ENCODE measurements at places on chromosomes 7 and 10.

- DNase-seq = no peak
Observed at GRCh38 chr10:97585439-97585811, 1.2 kb downstream of the HOGA1 start.

GRCh38 chr7:130274296-130274695 lies 7.6 kb downstream of the CPA2 start:
- no peak for DNase-seq

DNA sequence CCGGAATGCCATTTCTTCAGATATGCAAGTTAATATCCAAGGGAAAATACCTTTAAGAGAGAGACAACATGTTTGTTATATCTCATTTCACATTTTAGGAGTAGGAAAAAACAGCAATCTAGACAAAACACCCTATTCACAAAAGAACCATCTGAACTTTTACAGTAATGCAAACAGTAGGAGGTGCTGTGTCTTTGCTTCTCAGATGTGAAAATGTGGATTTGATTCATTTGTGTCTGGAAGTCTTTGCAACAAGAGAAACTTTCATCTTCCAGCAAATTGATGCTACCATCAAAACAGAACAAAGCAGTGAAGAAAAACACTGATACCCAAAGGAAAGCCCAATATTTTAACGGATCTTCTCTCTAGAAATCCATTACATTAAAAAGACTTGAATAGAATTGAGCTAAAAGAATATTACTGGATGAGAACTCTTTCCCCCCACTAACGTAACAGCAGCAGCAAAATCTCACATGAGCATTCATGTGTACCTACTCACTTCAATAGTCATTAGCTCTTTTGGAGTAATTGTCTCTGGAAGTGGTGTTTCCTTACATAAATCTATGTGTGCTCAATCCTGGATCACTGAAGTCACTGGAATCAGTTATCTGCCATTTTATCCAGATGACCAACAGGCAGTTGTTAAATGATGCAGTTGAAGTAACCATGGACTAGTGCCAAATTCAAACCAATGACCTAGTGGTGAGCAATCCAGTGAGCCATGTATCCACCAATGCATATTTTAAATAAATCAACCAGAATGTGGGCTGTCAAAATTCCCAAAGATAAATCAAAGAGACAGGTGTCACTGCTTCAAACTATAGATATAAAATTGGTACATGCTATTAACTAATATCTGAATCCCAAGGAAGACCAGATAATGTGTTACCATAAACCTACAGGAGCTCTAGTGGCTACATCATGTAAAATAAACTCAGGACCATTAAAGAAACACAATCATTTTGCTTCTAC lies 1.8 kb downstream of the SEMA3C start:
- no peak for DNase-seq

DNA sequence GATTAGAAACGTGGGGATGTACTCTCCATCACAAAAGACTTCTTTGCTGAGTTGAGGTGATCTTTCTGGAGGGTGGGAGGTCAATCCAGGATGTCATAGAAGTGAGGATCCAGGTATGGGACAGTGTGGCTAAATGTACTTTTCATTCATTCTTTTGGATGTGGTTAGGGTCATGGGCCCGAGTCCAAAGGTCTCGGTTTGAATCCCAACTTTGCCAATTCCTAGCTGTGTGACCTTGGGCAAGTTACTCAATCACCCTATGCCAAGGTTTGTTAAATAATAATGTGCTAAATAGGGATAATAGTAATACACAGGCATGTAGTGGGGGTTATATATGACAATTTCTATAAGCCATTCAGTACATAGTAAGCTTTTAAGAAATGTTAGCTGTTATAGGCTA lies 91.4 kb downstream of the SAMD9 start:
- no peak for DNase-seq

- DNase-seq = no peak
Observed at GRCh38 chr10:119133949-119134348, 30.0 kb downstream of the DENND10 start.

- DNase-seq = no peak
Observed at GRCh38 chr7:6653071-6654003, 16.2 kb downstream of the ZNF316 start.

GRCh38 chr7:68729371-68729770 lies 868.9 kb upstream of the AUTS2 start:
- DNase-seq = no peak

- DNase-seq = no peak
Observed at GRCh38 chr7:44068054-44068453, 2.7 kb upstream of the PGAM2 start.

GRCh38 chr10:68046642-68047041 lies 28.4 kb downstream of the HERC4 start:
- DNase-seq = no peak

DNA sequence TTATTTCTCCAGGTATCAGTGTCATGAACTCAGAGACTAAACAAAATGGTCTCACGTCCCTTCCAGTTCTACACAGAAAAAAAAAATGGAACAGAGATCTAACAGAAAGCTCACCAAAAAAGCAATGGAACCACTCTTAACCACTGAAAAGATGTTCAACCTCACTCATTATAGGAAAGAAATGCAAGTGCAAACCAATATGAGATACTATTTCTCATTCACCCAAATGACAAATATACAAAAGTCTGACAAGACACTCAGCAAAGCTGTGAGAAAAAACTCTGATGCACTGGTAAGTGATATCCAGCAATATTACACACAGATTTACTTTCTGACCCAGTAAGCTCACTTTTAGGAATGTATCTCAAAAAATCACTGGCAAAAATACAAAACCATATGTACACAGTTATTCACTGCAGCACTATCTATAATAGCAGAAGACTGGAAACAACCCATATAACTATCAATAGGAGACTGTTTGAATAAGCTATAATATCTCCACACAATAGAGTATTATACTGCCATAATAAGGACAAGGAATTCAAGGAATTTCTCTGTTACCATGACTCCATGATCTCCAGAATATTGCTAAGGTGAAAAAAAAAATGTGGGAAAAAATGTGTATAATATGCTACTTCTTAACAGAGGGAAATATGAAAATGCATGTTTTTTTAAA lies 36.6 kb downstream of the ABI1 start:
- no peak for DNase-seq

GRCh38 chr10:9796564-9796963 lies 1221.1 kb upstream of the CELF2 start:
- DNase-seq = no peak

DNA sequence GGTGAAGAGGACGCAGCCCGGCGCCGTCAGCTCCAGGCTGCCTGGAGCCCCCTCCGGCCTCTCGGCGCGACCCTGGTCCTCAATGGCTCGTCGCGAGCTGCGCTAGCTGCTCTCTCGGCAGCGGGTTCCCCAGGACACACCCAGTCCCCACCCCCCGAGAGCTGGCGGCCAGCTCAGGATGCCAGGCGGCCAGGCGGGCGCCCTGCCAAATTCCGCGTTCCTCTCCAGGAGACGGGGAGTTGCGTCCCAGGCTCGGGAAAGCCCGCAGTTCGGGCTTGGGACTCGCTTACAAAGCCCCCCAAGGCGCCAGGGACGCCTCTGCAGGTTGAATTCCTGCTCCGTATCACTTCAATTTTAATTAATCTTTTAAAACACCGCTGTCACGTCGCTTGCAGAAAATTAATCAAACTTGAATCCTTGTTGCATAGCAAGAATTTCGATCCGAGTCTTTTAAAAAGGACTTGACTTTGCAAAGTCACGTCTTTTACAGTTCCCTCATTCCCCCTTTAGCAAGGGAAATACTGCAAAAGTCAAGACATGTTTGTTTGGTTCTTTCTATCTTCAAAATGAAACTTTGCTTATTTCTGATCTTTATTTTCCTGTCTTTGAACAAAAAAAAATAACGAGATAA lies 28.2 kb downstream of the SKIDA1 start:
- DNase-seq = peak; percentile 96

- no peak for DNase-seq
Observed at GRCh38 chr7:75631711-75632110, 107.0 kb downstream of the HIP1 start.

DNA sequence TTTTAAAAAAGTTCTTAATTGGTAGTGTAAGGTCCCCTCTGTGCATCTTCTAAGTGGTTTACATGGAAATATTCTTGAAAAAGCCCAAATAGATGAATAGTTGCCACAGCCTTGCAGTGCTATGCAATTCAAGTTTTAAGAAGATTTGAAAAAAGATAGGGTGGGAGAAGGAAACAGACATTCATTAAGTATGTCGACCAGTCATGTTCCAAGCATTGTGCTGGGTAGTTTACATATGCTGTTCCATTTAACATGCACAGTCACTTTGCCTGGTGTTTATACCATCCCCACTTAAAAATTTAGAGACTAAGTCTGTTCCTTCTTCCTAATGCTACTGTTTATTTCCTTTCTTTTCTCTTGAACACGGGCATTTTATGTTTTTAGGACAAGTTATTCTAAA lies 28.1 kb upstream of the NAMPT start:
- no peak for DNase-seq

GRCh38 chr7:115058726-115059125 lies 136.8 kb downstream of the MDFIC start:
- DNase-seq = no peak

DNA sequence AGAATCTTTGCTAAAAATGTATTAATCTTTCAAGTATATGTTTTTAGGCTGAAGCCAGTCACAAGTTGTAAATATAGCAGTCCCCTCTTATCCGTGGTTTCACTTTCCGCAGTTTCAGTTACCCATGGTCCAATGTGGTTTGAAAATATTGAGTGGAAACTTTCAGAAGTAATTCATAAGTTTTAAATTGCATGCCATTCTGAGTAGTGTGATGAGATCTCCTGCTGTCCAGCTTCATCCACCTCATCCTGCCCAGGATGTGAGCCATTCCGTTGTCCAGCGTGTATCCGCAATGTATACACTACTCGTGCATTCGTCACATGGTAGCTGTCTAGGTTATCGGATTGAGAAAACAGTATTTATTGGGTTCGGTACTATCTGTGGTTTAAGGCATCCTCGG lies 12.2 kb downstream of the PDCD4 start:
- DNase-seq = no peak

DNA sequence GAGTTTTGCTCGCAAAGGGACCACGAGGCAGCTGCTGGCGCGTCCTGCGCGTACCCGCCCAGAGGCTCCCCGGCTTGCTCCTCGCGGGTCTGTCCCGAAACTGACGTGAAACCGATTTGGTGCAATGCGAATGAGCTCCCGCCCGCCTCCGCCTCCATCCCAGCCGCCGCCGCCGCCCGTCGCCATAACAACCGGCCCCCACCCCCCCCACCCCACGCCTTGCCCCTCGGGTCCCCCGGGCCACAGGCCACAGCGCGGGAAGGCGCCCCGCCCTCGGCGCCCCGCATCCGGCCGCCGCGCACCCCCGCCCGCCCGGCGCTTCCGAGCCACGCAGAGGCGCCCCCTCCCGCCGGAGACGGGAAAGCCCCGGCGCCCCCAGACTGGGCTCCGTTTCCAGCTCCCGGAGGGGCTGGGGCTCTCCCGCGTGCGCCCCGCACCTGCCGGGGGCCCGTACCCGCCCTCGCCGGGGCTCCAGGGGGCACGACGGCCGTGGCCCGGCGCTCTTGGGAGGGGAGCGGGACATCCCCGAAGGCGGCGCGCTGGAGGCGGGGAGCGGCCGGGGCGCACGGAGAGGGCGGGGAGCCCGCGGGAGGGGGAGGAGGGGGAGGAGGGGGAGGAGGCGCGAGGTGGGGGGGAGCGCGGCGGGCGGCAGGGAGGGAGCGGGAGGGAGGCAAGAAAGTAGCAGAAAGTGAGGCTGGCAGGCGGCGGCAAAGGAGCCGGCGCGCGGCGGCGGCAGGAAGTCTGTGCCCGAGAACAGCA lies at the start of gene CAMK1D:
CAMK1D (plus strand) TSS at position 678 of the 759 bp plus-strand sequence.
- peak; percentile 84 for DNase-seq

- no peak for DNase-seq
Observed at GRCh38 chr7:133044722-133045473, 37.0 kb downstream of the CHCHD3 start.

DNA sequence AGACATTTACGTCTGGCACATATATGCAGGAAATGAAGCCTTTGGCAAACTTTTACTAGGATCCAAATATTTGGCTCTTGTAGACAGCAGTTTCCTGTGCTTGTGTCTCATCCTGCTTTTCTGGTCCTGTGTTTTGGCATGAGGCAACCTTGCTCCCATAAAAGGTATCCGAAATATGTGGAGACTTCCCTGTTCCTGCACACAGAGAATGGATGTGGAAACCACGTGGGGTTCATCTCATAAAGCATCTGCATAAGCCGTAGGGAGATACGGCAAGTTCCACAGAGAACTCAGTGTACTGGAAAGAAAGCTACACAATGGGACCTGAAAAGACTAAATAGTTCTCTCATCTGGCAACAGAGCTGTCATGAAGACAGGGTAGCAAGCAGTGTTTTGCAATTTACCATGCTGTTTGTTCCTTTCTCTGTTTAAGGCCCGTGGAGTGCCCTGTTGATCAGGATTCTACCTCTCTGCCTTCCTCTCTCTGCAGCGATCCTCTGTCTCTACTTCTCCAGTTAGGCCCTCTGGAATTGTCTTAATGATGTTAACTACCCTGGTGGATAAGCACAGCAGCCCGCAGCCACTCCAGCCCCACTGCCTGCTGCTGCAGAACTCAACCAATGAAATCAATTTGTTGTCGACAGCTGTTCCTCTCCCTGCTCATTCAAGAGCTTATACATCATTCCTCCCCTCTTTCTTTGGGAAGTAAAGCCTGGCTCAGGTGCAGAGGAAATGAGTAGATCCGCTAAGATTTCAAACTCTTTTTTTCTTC lies 293.6 kb downstream of the CSTF2T start:
- no peak for DNase-seq

GRCh38 chr10:74799721-74800221 lies 26.6 kb upstream of the KAT6B start:
- no peak for DNase-seq

DNA sequence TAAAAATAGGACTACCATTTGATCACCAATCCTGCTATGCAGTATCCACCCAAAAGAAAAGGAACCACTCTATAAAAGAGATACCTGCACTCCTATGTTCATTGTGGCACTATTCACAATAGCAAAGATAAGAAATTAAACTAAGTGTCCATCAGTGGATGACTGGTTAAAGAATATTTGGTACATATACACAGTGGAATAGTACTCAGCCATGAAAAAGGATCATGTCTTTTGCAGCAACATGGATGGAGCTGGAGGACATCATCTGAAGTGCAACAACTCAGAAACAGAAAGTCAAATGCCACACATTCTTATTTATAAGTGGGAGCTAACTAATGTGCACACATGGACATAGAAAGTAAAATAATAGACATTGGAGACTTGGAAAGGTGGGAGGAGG lies 116.4 kb downstream of the PFKFB3 start:
- DNase-seq = no peak

- peak; percentile 40 for DNase-seq
Observed at GRCh38 chr10:75404815-75405597, 3.4 kb upstream of the ZNF503 start.

DNA sequence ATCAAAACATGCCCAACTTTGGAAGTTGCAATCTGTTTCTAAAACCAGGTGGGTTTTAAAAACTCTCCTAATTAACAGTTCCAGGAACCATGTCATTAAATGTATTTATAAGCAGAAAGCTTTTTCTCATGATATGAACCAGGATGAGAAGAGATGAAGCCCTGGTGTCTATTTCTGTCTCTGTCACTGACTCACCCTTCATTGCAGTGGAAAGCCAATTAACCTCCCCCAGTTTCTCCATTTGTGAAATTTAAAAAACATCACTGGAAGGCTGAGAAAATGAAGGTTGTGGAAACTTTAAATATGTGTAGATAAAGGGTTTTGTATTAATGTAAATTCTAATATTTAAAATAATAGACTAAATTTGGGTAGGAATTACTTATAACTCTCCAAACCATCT lies 1088.0 kb downstream of the SORCS1 start:
- no peak for DNase-seq

GRCh38 chr10:5482016-5482415 lies 17.4 kb downstream of the CALML5 start:
- DNase-seq = no peak

Measured in colonic mucosa (tissue), 4 donors.